ENCODE measurements at places on chromosomes 5 and 9.

- no peak for DNase-seq
Measured at GRCh38 chr5:91712718-91713117, 329.6 kb upstream of the ARRDC3 start.

GRCh38 chr9:117400171-117400570 is 14.7 kb downstream of the ASTN2 start:
- no peak for DNase-seq

DNA sequence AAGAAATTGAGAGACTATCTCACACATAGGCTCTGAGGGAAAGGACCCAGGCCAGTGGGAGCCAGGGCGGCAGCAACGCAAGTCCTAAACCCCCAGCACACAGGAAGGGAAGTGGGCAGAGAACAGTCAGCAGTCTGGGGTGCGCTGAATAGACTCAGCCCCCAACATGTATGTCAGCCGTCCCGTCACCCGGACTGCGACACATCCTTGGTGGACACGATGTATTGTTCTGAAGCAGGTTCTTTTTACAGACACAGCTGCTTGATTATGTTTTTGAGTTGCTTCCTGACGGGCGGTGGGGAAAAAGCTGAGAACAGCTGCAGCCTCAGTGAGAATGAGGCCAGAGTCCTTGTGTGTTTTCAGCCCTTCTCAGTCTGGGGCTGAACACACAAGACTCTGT is 64.1 kb upstream of the CXCL14 start:
- DNase-seq: no peak

- no peak for DNase-seq
Measured at GRCh38 chr9:98314381-98315066, 59.1 kb upstream of the TBC1D2 start.

GRCh38 chr9:77453825-77454647 is 194.1 kb downstream of the GNA14 start:
- no peak for DNase-seq

- DNase-seq: no peak
Measured at GRCh38 chr9:99019510-99020331, 76.0 kb downstream of the COL15A1 start.

GRCh38 chr9:133470988-133471387 is 7.9 kb downstream of the SLC2A6 start:
- DNase-seq: no peak

DNA sequence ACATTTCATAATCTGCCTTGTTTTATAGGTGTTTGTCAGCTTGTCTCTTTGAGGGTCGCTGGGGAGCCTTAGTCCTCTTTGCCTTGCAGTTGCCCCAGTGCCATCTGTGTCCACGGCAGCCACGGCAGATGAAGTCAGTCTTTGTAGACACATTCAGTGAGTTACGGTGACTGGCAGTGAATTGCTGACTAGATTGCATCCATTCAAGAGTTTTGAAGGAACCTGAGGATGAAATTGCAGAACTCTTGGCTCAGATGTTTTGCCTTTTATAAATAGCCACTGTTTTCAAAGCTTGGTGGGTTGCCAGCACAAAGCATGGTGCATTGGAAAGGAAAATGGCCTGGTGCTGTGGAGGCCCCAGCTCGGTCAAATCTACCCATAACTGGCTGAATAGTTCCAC is 125.6 kb downstream of the TRIO start:
- DNase-seq: peak; percentile 53

- peak; percentile 19 for DNase-seq
Measured at GRCh38 chr9:2053883-2054845, 39.0 kb downstream of the SMARCA2 start.

- no peak for DNase-seq
Measured at GRCh38 chr9:89744730-89745129, 139.9 kb downstream of the GADD45G start.

DNA sequence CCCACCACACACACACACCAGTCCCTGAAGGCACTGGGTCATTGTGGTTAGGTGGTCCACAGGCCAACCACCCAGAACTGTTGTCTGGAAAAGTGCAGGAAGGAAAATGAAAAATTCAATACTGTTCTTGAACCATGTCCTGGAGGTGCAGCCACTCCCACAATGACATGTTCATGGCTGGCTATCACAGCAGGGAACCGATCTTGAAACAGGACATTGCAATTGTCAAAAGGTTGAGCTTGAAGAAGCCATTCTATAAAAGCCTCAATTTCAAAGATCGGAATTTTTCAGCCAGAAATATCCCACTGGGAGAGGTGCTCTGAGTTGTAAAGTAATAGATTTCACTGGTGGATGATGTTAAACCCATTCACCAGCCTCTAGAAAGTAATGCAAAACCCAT is 218.2 kb downstream of the GNA14 start:
- no peak for DNase-seq

GRCh38 chr9:78248635-78249034 is 12.8 kb downstream of the CEP78 start:
- DNase-seq: no peak

GRCh38 chr5:177186645-177187044 is 53.1 kb downstream of the NSD1 start:
- DNase-seq: no peak

DNA sequence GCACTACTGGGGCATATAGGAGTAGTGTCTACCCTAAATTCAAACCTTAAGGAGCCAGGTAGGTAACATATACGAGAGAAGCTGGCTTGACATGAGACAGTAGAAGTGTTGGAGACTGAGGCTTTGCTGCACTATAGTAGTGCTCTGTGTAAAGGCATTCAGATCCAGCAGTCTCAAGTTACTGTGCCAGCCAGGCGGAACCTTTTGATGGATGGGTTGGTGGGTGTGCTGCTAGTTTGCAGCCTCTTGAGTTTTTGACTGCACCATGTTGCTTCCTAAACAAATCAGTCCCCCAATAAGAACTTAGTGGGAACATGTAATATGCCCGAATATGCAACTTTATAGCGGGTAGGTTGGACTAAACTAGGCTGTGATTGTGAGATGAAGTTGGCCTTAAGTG is 1.5 kb downstream of the CLTA start:
- DNase-seq: no peak

GRCh38 chr9:19281801-19282200 is 51.3 kb downstream of the DENND4C start:
- DNase-seq: no peak

DNA sequence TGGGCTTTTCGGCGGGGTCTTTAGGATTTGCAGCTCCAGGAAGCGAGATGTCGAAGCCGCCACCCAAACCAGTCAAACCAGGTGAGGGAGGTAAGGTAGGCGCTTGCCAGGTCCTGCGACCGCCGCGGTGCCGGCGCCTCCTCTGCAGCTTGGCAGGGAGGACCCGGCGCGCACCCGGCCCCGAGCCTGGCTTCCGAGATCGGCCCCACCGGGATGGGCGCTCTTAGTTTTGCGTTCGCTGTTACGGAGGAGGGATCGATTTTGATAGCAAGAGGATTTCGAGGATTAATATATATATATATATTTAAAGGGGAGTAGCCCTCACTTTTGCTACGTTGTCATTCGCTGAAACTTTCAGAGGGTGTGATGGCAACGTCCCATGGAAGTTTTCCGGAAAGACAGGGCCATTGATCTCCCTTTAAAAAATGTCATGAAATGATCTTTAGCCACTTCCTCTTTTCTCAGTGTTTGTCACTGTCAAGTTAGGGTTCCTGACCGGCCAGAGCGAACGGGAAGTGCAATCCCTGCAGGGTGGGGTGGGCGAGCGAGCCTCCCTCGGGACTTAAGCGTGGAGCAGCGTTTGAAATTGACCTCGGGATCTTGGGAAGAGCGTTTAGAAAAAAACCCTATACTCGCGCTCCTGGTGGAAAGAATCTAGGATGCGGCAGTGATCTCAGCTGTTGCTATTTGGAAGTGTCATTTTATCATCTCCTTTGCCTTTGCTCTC is 495 bp downstream of the OSTF1 start:
- peak; percentile 38 for DNase-seq

GRCh38 chr5:179895861-179896260 is 11.8 kb downstream of the TBC1D9B start:
- no peak for DNase-seq

GRCh38 chr9:69420611-69421270 is 95.7 kb downstream of the ENTREP1 start:
- no peak for DNase-seq

DNA sequence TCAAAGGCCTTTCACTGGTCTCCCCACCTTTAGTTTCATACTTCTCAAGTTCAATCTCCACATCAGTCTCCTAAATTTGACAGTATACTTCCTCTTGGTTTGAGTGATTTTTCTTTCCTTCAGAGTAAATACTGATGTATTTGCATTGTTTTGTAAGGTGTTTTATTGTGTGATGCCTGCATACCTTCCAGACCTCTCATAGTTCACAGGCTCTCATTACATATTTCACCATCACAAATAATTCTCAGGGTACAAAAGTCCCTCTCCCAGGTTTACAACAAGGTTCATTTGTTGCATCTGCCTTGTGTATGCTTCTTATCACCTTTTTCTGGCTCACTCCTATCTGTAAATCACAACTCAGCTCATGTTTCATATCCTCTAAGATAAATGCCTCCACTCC is 22.2 kb upstream of the TUSC1 start:
- DNase-seq: no peak

- DNase-seq: no peak
Measured at GRCh38 chr5:1208743-1209488, 7.5 kb downstream of the SLC6A19 start.

- no peak for DNase-seq
Measured at GRCh38 chr9:87276327-87276841, 221.3 kb upstream of the DAPK1 start.

- no peak for DNase-seq
Measured at GRCh38 chr5:74575741-74576538, 64.6 kb downstream of the ENC1 start.

DNA sequence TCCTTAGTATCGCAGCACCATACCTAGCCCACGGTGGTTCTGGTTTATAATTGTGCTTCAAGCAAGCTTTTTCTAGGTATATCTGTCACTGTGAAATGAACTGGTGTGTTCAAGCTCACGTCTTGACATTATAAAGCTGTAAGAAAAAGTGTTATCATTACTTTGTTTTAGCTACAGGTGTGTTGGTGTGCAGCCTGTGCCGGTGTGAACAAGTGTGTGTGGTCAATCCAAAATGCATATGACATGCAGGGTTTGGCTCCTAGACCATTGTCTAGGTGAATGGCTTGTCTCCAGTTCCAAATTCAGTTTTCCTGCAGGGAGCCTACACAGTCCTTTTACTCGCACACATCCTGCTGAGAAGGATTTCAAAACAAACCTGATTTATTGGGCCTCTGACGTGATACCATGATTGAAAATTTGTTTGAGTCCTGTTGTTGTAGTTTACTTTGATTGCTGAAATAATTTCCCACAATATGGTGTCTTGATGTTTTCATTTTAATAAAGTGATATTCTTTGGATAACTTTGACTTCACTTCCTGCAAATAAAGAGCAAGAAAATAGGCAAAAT is 3.7 kb downstream of the LSM11 start:
- DNase-seq: no peak

DNA sequence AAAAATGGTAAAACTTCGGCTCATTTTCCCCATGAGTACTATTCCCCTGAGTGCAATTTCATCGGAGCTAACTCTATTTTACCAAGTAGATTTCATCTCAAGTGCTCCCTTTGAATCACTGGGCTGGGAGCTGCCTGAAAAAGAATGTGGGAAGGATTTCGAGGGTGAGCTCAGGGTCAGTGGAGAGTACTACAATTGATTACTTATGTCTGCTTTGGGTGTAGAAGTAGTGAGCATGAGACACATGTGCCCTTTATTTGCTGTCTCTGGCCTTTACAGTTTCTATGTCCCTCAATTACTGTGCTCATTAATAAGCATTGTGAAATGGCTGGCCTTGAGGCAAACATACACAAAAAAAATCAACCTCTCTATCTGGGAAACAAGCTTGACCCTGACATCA is 172.7 kb upstream of the RFX3 start:
- no peak for DNase-seq

GRCh38 chr5:146009020-146009419 is 72.6 kb downstream of the SH3RF2 start:
- DNase-seq: no peak

- DNase-seq: no peak
Measured at GRCh38 chr5:132825033-132825833, 5.2 kb downstream of the SHROOM1 start.

DNA sequence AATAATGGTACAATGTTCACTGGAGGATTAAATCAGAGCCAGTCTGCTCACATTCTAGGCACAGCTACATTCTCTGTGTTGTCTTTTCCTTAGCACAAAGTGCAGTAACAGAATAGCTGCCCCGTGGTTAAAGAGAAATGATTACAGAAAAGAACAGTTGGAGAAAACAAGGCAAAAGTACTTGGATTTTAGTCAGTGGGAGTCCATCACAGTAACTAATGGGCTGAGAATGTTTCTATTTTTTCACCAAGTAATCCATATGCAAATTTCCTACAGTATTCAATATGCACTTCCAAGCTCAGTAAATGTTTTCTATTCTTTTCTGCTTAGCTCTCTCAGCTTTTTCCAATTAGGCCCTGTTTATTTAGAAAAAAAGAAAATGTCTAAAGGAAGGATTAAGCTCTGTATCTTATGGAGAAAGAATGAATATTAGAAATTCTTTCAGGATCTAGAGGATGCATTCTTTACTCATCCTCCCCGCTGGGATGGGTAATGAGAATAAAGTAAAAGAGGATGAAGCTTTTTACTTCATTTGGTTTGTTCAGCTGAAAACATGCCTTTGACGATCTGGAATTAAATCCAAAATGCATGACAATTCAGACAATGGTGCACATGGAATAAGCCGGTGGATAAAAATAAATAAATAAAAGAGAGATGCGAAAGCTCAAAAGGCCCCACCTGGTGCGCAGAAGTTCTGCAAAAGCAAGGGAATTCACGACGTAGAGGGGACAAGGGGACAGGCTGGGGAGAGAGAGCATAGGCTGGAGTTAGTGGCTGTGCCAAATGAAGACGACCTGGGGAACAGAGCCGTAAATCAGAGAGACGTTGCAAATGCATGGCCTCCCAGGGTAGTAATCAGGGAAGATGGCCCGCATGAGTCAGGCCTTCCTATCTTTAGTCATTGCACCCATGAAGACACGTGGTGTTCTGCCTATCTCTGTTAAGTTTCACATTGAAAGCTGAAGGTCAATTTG is 345.2 kb downstream of the GLIS3 start:
- DNase-seq: no peak

DNA sequence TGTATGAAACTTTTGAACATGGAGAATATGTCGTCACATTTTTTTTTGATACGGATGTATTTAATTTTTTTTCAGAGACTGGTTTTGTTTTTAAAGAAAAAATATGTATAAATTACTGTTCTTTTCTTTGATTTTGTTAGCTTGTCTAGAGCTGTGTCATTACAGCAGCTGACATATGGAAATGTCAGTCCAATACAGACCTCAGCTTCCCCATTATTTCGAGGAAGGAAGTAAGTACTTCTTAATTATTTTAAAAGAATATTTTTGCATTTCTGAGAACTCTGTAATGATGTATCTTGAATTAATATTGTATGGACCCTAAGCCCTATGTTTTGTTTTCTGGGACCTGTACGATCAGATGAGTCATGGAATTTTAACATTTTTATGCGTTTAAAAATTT is 7.6 kb downstream of the TENT2 start:
- no peak for DNase-seq

- no peak for DNase-seq
Measured at GRCh38 chr9:113844466-113844865, 31.6 kb upstream of the ZNF618 start.

DNA sequence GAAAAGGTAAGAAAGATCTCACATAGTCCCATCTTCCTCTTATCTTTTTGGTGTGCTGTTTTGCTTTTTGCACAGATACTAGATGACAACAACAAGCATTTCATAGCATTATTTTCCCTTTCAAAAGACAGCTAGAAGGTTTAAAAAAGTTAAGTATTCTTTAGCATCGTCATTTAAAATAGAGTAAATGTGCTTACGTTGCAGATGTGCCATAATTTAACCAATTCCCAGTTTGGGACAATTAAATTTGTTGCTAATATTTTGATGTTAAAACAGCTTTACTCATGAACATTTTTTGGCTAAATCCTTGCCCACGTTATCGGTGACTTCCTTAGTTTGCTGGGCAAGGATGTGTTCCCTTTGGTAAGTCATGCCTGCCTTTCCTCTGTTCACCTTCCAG is 41.6 kb downstream of the PTTG1 start:
- no peak for DNase-seq

Measured in cerebellum (tissue), 4 donors.